Natural killer cell (primary cell): ENCODE measurements at places on chromosomes 12 and 14. TPM values are rescaled to one million over a fixed set of nuclear protein-coding genes. Genes with fewer than 3 reads are reported as not detected.
A peak's percentile ranks its signal among the peaks of the same experiment; 100 is the strongest.

Gene GPX2
- not detected for total RNA-seq

Gene EEA1
- total RNA-seq, result 15.0 TPM

GRCh38 chr14:75545907-75546306 is 23.6 kb downstream of the BATF start:
- H3K36me3 ChIP-seq, result peaks cover 20% of the 10 kb centered on the region
- DNase-seq, result no peak
- no peaks in the 10 kb centered on the region for H3K27me3 ChIP-seq
- peaks cover 31% of the 10 kb centered on the region for H3K4me1 ChIP-seq
- H3K4me3 ChIP-seq, result no peak overlapping the region

Gene SCFD1
- total RNA-seq, result 105 TPM

Gene TM9SF1
- total RNA-seq, result 32.1 TPM

GRCh38 chr12:43882578-43883178 is 46.8 kb downstream of the TMEM117 start:
- no peak overlapping the region for H3K27ac ChIP-seq
- no peaks in the 10 kb centered on the region for H3K36me3 ChIP-seq
- H3K4me3 ChIP-seq, result no peak overlapping the region
- H3K27me3 ChIP-seq, result no peaks in the 10 kb centered on the region
- H3K4me1 ChIP-seq, result no peaks in the 10 kb centered on the region

GRCh38 chr14:61112506-61112905 is 131.5 kb downstream of the SLC38A6 start:
- no peak for DNase-seq
- no peaks in the 10 kb centered on the region for H3K27me3 ChIP-seq
- H3K4me1 ChIP-seq, result no peaks in the 10 kb centered on the region
- no peaks in the 10 kb centered on the region for H3K36me3 ChIP-seq

DNA sequence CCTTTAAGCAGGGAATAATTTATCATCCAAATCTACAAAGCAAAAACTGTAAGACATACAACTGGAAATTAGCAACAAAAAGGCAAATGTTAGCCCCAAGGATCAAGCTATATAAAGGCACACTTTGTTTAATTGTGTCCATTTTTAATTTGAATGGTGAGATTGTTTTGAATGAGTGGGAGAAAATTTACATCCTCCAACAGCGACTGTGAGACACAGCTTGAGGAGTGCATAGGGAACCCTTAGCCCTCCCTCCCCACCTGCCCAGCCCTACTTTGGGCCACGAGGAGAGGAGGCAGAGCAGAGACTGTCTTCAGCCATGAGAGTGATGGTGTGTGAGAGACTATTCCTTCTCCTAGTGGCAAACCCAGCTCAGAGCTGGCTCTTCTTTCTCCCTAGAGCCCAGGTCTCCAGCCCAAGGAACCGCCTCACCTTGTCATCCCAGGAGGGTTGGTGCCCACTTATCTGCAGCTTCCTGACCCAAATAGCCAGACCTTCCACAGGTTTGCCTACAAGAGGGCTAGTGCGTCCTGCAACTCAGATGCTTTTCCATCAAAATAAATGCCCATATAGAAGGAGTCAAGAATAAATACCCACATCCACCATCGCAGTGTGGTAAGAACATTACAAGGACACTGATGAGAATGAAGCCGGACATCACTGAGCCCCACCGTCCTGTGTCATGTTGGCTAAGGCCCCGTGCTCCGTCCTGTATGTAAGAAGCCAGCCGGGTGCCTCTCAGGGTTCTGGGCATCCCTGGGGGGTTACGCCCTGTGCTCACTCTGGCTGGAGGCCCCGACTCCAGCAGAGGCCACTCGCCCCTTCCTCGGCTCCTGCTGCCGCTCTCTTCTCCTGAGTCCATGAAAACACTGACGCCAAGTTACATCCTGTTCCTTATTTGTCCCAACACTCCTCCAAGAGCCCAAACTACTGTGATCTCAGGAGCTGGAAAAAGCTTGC is 36.4 kb upstream of the C14orf180 start:
- no peak overlapping the region for H3K27ac ChIP-seq
- no peaks in the 10 kb centered on the region for H3K27me3 ChIP-seq
- no peaks in the 10 kb centered on the region for H3K4me1 ChIP-seq
- no peak overlapping the region for H3K4me3 ChIP-seq

Gene WNT1
- total RNA-seq, result 1.7 TPM

- H3K36me3 ChIP-seq, result no peaks in the 10 kb centered on the region
- no peak overlapping the region for H3K4me3 ChIP-seq
- H3K27ac ChIP-seq, result no peak overlapping the region
- no peak for DNase-seq
- H3K27me3 ChIP-seq, result no peaks in the 10 kb centered on the region
Measured at GRCh38 chr12:23473071-23473470, 476.4 kb downstream of the SOX5 start.

GRCh38 chr12:120643574-120643973 is 3.1 kb downstream of the CABP1 start:
- no peak for DNase-seq
- H3K27me3 ChIP-seq, result peaks cover 24% of the 10 kb centered on the region
- peaks cover 15% of the 10 kb centered on the region for H3K4me1 ChIP-seq
- H3K36me3 ChIP-seq, result no peaks in the 10 kb centered on the region

GRCh38 chr14:90727082-90727481 is 89.1 kb downstream of the TTC7B start:
- H3K27me3 ChIP-seq, result no peaks in the 10 kb centered on the region
- no peak for DNase-seq
- no peak overlapping the region for H3K4me3 ChIP-seq
- no peak overlapping the region for H3K27ac ChIP-seq

Gene PTPRQ
- total RNA-seq, result not detected

DNA sequence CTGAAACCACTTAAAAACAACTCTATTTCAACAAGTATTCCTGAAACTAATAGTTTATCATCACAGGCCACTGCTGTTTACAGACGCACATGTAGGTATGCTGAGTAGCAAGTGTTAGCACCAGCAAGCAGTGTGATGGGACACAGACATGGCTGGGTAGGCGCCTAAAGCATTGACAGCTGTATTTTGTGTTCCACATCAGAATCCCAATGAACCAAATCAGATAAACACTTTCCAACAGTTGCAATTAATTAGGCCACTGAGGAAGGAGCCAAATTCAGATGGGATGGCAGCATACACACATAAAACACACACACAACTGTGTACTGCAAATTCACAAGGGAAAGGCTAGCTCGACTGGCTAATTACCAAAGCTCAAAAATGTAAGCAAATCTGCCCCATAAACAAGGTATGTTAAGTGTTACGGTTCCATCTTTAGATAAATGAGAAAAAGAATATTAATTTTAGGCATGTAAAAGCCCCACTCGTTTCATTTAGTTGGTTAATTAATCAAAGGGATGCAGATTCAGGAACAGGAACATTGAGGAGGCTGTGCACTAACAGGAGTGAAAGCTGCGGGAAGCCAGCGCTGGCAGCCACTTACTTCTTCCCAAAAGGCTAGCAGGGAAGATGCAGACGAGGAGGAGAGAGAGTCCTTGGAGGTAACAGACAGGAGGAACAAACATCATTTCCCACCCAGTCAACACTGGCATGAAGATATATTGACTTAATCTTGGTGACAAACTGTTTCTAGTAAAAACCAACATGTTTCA is 33.4 kb downstream of the AMN start:
- DNase-seq, result no peak
- H3K27ac ChIP-seq, result no peak overlapping the region
- H3K4me3 ChIP-seq, result no peak overlapping the region
- no peaks in the 10 kb centered on the region for H3K27me3 ChIP-seq

- no peak for DNase-seq
- H3K27me3 ChIP-seq, result peaks cover 27% of the 10 kb centered on the region
- no peaks in the 10 kb centered on the region for H3K36me3 ChIP-seq
Measured at GRCh38 chr12:109309381-109310246, 530 bp upstream of the FOXN4 start.

GRCh38 chr12:120126635-120127005 is 10.1 kb upstream of the RAB35 start:
- no peak overlapping the region for H3K4me3 ChIP-seq
- peaks cover 44% of the 10 kb centered on the region for H3K36me3 ChIP-seq

Gene CFAP251
- 0.59 TPM for total RNA-seq

DNA sequence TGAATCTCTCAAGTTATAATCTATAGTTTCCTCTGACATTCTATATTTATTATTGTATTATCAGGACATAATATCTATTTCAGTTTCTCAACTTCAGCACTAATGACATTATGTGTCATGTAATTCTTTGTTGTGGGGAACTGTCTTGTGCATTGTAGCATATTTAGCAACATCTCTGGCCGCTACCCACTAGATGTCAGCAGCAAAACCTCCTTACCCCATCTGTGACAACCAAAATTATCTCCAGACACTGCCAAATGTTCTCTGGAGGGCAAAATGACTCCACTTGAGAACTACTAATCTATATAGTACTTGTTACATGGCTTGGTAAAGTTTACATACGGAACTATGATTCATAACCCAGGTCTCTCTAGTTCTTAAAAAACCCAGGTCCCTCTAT is 110.2 kb downstream of the RASSF9 start:
- H3K4me1 ChIP-seq, result no peaks in the 10 kb centered on the region
- no peak overlapping the region for H3K4me3 ChIP-seq
- H3K27ac ChIP-seq, result no peak overlapping the region
- H3K36me3 ChIP-seq, result no peaks in the 10 kb centered on the region
- no peak for DNase-seq

DNA sequence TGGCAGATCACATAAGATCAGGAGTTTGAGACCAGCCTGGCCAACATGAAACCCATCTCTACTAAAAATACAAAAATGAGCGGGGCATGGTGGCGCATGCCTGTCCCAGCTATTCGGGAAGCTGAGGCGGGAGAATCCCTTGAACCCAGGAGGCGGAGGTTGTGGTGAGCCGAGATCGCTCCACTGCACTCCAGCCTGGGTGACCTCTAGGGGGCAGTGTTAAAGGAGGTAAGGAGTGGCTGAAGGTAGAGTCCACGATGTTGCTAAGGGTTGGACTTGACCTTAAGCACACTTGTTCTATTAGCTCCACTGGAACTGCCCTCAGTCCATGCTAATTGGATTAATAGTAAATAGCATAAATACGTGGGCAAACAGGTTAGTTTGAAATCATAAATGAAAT is 62.4 kb upstream of the PSMC1 start:
- no peaks in the 10 kb centered on the region for H3K27me3 ChIP-seq
- no peaks in the 10 kb centered on the region for H3K36me3 ChIP-seq
- H3K27ac ChIP-seq, result no peak overlapping the region
- peak; percentile 23 for DNase-seq
- H3K4me3 ChIP-seq, result no peak overlapping the region
- no peaks in the 10 kb centered on the region for H3K4me1 ChIP-seq

- DNase-seq, result no peak
- H3K27ac ChIP-seq, result no peak overlapping the region
- H3K4me1 ChIP-seq, result no peaks in the 10 kb centered on the region
- no peaks in the 10 kb centered on the region for H3K27me3 ChIP-seq
- H3K4me3 ChIP-seq, result no peak overlapping the region
Measured at GRCh38 chr12:97982684-97983083, 520.1 kb downstream of the RMST start.

Gene ST8SIA1
- 0.60 TPM for total RNA-seq

Gene RHOF
- 177 TPM for total RNA-seq

DNA sequence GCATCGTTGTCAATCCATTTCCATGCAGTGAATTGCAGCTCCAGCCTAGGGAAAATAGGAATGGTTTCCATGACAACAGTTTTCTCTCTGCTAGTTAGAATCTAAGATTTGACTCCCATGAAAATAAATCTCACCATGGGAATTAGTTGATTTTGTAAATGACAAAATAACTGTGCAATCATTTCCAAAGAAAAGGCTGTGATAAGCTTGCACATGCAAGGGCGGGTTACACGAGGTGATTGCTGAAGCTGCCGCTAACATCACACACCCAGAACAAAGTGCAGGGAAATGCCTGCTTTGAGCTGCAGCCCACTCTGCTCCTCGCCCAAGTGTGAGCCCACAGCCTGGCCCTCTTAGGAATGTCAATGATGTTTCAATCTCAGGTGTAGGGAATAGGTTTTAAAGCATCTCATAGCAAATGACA is 53.8 kb downstream of the TRIM9 start:
- no peak for DNase-seq
- H3K27me3 ChIP-seq, result no peaks in the 10 kb centered on the region
- H3K4me1 ChIP-seq, result no peaks in the 10 kb centered on the region
- H3K4me3 ChIP-seq, result no peak overlapping the region

- H3K27ac ChIP-seq, result no peak overlapping the region
- DNase-seq, result no peak
- H3K4me3 ChIP-seq, result no peak overlapping the region
- no peaks in the 10 kb centered on the region for H3K4me1 ChIP-seq
- no peaks in the 10 kb centered on the region for H3K27me3 ChIP-seq
- no peaks in the 10 kb centered on the region for H3K36me3 ChIP-seq
Measured at GRCh38 chr12:108977360-108977759, 43.5 kb downstream of the SVOP start.
